ENCODE measurements at places on chromosomes 1 and 21.

- H3K4me1 ChIP-seq = no peaks in the 10 kb centered on the region
- H3K27ac ChIP-seq = no peak overlapping the region
- no peak for DNase-seq
- peaks cover 5% of the 10 kb centered on the region for H3K36me3 ChIP-seq
- H3K27me3 ChIP-seq = no peaks in the 10 kb centered on the region
- no peak overlapping the region for H3K4me3 ChIP-seq
Measured at GRCh38 chr1:222627232-222627631, 9.3 kb downstream of the MIA3 start.

- H3K27ac ChIP-seq = no peak overlapping the region
- H3K4me3 ChIP-seq = no peak overlapping the region
- H3K4me1 ChIP-seq = no peaks in the 10 kb centered on the region
- no peaks in the 10 kb centered on the region for H3K27me3 ChIP-seq
Measured at GRCh38 chr1:232648316-232648715, 18.4 kb upstream of the SIPA1L2 start.

DNA sequence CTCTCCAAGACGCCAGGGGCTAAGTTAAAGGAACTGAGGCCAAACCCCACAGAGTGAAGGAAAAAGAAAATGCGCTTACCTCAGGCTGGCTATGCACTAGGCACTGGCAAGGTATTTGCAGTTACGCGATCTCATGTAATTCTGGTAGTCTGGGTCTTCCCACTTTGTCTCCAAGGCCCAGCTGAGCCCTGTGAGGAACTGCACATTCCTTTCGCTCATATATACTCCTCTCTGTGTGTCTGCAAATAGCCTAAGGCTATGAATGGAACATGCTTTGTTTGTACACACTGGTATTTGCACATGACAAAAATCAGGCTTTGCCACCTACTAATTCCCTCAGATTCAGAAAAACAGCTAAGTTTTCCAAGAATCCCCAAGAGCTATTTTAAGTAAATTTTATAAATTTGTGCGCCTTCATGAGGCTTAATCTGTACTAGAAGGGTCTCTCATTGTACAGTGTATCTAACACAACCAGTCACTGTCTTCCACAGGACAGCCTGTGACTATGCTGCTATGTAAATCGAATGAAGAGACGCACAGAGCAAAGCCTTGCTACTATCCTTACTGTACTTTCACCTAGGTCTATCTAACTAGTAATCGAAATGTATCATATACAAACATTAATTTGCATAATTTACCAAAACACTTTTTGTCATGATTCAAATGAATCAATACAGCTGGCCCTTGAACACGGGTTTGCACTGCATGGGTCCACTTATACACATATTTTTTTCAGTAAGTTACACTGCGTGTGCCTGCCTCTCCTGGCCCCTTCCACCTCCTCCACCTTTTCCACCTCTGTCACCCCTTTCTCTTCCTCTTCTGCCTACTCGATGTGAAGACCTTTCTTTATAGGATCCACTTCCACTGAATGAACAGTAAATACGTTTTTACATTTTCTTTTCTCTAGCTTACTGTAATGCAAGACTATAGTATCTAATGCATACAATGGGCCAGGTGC, 87.0 kb downstream of the SIPA1L2 start:
- no peak overlapping the region for H3K4me3 ChIP-seq
- no peak overlapping the region for H3K27ac ChIP-seq
- DNase-seq = no peak
- no peaks in the 10 kb centered on the region for H3K36me3 ChIP-seq

DNA sequence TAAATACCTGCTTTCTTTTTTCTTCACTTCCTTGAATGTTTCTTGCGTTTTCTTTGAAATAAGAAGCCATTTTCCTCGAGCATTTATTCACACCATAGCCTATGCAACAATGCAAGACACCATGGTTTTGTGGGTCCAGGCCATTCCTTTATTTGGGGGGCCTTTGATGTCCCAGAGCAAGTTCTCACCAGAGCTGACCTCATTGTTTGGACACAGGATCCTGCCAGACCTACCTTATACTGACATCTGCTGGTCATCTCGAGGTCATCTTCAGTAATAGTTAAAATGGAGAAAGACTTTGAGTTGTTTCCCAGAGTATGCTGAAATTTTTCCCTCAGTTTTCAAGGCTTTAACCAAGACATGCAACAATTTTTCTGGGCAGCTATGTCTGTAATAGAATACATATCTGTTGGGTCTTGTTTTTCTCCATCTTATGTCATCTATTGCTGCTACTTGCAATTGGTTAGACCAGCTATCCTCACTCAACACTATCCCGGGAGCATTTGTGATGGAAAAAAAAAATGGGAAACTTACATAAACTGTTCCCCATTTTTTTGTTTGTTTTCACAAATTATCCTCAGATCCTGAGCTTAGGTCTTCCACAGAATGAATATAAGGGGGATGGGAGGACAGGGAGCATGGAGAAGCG, 34.0 kb upstream of the BACE2 start:
- no peaks in the 10 kb centered on the region for H3K4me1 ChIP-seq
- no peak overlapping the region for H3K27ac ChIP-seq
- no peaks in the 10 kb centered on the region for H3K36me3 ChIP-seq
- no peak overlapping the region for H3K4me3 ChIP-seq
- H3K27me3 ChIP-seq = no peaks in the 10 kb centered on the region

GRCh38 chr1:151897991-151898431, 11.3 kb downstream of the THEM4 start:
- no peak overlapping the region for H3K4me3 ChIP-seq
- no peaks in the 10 kb centered on the region for H3K27me3 ChIP-seq

All from Panc1 (cell line).